NCI-H1048 (cell line): ENCODE measurements at places on chromosomes 1 and 21.
A peak's percentile ranks its signal among the peaks of the same experiment; 100 is the strongest.

DNA sequence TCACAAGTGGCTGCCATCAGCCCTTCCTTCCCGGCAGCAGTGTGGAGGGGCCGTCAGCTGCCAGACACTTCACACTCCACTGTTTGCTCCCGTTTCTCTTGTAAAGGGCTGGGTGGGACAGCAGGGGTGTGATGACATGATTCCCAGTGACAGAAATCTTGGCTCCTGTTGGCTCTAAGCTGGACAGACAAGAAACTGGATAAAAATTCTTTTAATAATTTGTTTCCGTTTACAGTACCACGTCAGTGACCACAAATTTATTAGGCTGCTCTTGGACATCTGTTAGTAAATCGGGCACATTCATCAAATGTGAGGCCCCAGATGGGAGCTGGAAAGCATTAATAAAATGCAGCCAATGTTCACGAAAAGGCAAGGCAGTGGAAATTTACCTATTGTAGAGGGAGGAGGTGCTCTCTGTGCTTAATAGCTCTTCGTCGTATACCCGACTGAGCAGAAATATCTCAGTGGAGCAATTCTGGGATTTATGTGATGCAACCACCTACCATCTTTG is 353.7 kb upstream of the GREM2 start:
- DNase-seq: no peak

DNA sequence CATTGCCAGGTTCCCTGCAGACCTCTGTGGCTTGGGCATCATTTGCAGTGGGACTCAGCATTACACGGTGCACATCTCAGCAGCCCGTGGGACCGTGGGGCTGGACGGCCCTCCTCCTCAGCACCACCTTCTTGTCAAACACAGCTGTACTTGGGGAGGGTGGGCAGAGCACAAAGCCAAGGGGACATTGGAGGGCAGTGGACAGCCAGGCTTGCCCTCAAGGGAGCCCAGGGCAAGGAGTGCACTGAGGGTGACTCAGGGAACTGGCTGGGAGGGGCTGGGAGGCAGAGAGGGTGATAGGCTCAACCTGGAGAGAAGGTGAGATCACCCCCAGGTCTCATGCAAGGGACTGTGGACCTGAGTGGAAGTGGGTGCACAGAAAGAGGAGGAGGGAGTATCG is 3.4 kb downstream of the CAPN9 start:
- no peak for DNase-seq

DNA sequence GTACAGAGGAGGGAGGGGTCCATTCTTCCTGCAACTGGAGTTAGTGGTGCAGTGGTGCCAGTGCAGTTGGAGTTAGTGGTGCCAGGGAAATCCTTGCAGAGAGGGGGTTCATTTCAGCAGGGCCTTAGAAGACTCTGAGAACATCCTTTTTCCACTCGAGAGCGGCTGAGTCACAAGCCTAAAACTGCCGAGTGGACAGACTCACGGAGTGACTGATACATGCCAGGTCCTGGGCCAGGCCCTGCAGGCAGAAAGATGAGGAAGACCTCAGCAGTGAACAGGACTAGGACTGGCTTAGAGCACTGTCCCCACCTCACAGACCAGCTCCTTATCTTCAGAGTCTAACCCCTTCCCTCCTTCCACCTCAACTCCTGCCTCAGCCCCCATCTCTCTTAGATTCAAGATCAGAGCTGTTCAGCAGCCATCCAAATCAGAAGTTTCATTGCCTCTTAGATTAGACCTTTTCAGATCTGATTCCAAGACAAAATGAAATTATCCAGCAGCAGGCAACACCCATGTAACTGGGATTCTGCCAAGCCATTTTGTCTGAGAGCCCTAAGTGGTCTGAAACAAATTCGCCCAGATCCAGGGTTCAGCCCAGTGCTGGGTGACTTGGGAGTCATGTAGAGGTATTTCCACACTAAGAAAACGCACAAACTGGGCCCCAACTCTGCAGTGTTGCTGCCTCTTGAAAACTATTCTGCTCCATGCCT is 12.7 kb upstream of the IKBKE start:
- DNase-seq: no peak

GRCh38 chr1:7288992-7289391 is 482.1 kb upstream of the VAMP3 start:
- DNase-seq: no peak

GRCh38 chr21:38159355-38159754 is 97.4 kb upstream of the KCNJ15 start:
- peak; percentile 56 for DNase-seq

DNA sequence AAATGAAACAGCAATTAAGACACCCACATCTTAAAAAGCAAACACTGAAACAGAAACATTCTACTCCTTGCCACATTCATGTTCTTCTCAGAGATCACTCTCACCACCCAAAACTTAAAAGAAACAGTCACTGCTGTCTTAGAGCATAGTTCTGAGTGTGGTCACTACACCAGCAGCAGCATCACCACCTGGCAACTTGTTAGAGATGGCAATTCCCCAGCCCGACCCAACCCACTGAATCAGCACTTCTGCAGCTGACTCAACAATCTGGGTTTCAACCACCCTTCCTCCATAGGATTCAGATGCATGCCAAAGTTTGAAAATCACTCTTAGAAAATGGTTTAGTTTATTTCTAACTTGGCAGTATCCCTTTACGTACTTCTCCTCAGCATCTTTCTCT is 126.1 kb downstream of the CDC42BPA start:
- DNase-seq: no peak

DNA sequence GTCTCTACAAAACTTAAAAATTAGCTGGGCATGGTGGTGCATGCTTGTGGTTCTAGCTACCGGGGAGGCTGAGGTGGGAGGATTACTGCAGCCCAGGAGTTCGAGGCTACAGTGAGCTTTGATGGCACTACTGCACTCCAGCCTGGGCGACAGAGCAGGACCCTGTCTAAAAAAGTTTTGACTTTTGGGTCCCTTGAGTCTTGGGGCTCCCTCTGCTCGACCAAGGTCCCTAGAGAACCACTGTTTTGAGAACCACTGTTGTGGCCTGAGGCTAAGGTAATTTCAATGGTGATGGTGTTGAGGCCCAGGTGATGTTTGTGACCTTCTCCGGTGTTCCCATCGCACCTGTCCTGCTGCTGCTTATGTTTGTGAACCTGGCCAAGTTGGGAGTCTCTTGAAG is 3.1 kb upstream of the CAMTA1 start:
- DNase-seq: no peak

DNA sequence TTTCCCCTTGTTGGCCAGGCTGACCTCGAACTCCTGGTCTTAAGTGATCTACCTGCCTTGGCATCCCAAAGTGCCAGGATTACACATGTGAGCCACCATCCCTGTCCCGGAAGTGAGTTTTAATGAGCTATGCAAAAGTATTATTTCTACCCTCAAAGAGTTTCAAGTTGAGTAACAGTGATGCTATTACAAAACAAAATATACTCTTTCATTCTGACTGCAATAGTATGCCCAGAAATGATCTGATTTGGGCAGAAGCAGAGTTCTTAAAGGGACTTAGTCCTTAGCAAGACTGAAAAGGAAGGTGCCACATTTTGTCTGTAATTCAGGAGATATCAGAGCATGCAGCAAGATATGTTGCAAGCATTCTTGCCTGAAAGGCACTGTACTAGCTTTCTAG is 375.4 kb downstream of the NUF2 start:
- DNase-seq: no peak

DNA sequence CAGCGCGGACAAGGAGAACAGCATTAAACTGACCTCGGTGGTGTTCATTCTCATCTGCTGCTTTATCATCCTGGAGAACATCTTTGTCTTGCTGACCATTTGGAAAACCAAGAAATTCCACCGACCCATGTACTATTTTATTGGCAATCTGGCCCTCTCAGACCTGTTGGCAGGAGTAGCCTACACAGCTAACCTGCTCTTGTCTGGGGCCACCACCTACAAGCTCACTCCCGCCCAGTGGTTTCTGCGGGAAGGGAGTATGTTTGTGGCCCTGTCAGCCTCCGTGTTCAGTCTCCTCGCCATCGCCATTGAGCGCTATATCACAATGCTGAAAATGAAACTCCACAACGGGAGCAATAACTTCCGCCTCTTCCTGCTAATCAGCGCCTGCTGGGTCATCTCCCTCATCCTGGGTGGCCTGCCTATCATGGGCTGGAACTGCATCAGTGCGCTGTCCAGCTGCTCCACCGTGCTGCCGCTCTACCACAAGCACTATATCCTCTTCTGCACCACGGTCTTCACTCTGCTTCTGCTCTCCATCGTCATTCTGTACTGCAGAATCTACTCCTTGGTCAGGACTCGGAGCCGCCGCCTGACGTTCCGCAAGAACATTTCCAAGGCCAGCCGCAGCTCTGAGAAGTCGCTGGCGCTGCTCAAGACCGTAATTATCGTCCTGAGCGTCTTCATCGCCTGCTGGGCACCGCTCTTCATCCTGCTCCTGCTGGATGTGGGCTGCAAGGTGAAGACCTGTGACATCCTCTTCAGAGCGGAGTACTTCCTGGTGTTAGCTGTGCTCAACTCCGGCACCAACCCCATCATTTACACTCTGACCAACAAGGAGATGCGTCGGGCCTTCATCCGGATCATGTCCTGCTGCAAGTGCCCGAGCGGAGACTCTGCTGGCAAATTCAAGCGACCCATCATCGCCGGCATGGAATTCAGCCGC is 2.5 kb downstream of the S1PR1 start:
- DNase-seq: no peak

DNA sequence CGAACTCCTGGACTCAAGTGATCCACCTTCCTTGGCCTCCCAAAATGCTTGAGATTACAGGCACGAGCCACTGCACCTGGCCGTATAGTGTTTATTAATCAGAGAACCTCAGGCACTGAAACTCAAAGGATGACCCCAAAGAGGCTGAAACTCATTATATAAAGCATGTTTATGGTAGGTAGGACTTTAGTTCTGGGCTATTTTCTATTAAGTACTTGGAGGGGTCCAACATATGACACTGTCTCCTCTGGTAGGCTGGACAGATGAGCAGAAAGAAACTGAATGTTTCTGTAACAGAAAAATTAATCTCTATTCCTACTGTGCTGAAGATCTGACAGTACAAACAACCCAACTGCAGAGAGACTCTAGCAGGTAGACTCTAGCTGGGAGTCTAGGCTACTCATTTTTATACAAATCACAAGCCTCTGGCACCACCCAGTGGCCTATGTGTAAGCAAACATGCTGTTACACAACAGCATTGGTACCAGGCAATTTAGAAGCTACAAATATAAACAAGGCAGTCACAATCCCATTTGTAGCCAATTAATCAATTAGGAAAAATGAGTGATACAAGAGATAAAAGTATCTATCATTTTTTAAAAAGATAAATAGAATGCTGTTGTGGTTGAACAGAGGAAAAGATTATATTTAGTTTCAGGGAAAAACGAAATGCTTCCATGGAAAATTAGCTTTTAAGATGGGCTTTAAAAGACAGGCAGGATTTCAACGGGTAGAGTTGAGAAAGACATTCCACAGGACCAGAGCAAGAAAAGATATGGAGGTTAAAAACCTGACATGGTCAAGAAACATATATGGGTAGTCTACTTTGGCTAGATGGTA is 10.4 kb downstream of the DCAF8 start:
- DNase-seq: peak; percentile 24

DNA sequence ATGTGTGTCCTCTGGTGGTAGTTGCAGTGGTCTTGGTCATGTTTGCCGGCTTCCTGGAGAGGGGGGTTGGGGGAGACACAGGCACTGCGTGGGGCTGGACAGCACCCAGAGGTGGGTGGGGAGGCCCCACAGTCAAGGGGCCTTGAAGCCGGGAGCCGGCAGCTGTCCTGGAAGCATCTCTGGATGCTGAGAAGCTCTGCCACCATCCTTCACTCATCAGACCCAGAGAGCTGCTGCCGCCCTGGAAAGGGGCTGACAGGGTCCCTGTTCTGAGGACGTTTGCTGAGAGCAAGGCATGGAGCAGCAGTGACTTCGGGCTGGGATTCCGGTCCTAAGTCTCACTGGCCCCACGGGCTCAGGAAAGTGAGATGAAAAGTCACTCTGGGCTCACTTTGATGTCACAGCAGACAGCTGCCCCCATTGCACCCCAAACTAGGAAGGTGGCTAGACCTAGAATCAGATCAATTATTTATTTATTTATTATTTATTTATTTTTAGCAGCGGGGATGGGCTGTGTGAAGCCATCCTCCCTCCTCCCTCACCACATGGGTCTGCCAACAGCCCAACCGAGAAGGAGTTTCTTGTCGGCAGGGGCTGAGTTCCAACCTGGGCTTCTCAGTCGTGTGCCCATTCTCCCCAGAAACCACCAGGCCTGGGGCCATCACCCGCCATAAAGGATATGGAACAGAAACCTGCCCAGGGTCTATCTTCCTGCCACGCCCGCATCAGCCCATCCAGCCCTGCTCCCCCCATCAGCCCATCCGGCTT is 547.4 kb downstream of the PTPRU start:
- DNase-seq: no peak

DNA sequence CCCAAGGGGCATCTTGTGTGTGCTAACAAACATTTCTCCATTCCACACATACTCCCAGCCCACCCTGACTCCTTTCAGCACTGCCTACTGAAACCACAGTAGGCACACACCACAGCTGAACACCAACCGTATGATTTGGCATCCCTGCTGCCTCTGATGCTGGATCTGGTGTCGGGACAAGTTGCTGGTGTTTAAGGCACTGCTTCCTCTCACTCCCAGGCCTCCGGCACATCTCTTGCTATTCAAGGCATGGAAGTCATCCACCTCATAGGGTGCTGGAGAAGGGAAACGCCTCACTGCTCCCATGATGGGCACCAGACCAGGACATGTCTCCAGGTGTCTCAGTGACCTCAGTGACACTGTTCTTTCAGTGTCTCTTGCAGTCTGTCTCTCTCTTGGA is 2.4 kb upstream of the ITLN2 start:
- DNase-seq: no peak

DNA sequence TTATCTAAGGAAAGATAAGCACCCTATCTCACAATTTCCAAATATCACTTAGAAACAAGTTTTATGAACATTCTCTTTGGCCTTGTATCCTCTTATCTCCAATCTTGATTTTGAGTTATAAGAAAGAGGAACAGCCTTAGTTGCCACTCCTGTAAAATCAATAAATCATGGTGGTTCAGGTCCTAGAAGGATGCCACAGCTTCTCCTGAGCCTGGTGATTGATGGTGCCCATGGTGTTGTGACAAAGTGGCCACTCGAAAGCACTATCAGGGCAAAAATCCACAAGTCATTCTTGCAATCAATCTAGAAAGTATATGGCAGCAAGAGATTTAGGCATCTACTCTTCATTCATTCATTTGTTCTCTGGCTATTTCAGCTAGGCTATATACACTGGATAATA is 27.8 kb downstream of the GBP6 start:
- DNase-seq: no peak

GRCh38 chr1:20074725-20075171 is 4.8 kb downstream of the PLA2G5 start:
- DNase-seq: no peak

DNA sequence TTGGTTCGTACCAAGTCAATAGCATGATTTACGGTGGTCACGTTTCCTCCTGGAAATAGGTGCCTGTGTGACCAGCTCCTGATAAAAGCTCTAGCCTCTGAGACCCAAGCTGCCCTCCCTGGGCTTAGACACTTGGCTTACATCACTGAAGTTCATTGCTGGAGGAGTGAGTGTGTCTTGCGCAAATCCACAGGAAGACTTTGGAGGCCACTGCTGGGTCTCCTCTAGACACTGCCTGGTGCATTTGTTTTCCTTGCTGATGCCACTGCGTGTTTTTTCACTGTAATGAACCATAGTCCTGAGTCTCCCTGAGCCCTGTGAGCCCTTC is 230.6 kb downstream of the DSCAM start:
- DNase-seq: no peak
